T-helper 2 cell treated with Interferon-gamma antibody and Interleukin-4, amounts not matched to agents 5 μg/mL and 100 μg/mL, for 36 hours (primary cell): ENCODE measurements at places on chromosomes 3 and 15.

DNA sequence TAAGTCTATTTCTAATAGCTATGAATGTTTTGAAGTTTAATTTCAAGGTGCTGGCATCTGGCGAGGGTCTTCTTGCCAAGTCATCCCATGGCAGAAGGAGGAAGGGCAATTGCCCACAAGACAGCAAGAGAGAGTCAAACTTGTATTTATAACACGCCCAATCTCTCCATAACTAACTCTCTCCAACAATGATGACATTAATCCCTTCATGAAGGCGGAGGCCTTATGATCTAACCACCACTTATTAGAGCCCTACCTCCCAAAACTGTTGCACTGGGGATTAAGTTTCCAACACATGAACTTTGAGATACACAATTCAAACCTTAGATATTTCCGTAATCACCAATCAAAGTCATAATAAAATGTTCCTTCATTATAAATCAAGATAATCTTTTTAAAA lies 406.9 kb downstream of the CNTN6 start:
- DNase-seq = no peak

- no peak for DNase-seq
Observed at GRCh38 chr15:91102546-91103330, 2.7 kb downstream of the SV2B start.

DNA sequence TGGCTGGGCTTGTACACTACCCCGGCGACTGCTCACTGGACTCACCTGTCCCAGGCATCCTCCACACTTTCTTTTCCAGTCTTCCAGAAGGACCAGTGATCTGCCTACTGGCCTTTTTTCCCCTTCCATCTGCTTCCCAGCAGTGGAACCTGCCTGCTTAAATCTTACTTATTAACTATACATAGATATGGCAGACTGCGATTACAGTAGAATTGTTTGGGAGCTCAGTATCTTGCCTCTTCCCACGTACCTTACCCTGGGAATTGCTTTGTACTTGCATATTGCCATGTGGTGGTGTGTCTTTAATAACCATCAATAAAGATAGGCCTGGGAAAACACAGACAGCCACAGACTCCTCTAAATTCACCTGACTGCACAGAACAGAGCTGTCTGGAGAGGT lies 11.8 kb upstream of the HES1 start:
- no peak for DNase-seq

DNA sequence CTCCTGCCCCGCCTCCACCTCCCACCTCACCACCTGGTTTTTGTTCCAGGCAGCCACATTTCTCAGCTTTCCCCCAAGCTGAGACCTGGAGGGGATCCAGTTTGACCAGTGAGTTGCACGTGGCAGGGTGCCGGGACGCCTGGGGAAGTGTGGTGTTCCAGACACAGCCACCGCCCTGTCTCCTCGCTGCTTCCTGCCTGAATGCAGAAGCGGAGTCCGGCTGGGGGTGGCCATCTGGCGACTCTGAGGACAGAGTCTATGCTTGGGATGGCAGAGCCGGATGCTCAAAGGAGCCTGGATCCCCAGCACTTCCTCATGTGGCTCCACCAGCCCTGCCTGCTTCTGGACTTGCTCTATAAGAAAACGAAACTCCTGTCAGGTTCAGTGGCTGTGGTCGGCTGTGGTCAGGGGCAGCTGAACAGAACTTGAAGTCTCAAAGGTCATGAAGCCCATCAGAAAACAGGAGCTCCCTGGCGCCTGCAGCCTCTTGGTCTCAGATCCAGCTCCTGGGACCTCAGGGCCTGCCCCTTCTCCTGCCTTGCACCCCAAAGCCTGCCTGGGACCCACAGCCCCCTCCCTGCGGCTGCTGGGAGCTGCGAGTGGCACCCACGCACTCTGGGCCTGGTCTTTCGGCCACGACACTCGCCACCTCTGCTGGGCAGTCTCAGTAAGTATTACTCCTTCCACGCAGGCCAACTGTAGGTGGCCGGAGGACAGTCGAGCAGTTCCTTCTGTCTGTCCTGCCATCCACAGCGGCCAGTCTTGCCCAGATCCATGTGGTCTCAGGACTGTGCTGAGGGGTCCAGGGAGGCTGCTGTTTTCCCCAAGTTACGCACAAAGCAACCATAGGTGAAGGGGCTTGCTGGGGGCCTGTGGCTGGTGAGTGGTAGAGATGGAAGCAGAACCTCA lies 112.8 kb upstream of the MEF2A start:
- DNase-seq = no peak

GRCh38 chr15:89809093-89809786 lies 5.4 kb downstream of the ANPEP start:
- no peak for DNase-seq
